ENCODE measurements at places on chromosomes 16 and 17.

- no peak for DNase-seq
Observed at GRCh38 chr17:33948309-33948708, 306.8 kb upstream of the CCL2 start.

DNA sequence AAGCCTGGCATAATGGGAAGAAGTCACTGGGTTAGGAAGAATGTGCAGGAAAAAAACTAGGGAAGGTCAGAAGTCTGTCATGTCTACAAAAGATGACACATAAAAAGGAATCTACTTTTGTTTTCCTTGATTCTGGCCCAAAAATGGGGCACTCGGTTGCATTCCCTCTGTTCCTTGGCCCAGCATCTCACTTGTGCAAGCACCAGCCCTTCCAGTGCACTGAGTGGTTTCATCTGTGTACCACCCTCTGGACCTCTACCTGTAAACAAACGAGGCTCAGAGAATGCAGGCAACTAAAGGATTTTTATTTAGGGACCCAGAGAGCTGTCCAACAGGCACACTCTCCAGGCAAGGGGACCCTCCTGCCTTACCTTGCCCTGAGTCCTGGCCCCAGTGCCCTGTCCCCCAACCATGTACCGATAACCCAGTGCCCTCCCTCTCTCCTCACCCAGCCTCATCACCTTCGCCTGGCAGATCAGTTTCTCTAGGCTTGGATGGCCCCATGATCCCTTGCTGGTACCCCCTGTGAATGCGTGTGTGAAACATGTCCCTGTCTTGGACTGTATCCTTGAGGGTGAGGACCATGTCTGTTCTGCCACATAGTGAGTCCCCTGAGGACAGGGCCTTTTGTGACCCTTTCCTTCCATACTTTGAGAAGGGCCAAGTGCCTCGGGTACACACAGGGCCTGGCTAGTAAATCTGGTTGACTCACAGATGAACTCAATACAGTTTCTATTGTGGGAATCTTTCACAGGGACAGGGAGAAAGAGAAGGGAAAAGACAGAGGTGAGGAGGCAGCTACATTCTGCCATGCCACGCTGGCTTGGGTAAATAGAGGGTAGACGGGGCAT is 13.3 kb downstream of the NXPH3 start:
- DNase-seq: no peak

DNA sequence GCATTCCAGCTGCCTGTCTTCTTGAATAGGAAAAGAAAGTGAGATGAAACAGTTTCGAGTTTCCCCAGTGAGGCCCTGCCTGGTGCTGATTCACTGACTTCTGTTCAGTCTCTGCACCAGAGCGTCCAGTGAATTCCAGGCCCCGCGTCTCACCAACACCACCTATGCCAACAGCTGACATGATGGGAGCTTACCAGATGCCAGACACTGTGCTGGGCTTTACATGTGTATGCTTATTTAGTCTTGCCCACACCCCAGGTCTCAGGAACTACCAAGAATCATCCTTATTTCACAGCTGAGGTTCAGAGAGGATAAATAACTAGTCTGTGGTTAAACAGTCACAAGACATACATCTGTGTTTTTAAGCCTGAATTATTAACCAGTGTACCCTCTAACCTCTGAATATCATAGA is 29.1 kb upstream of the IRX6 start:
- no peak for DNase-seq

- DNase-seq: no peak
Observed at GRCh38 chr16:67407176-67407787, 9.0 kb downstream of the ZDHHC1 start.

DNA sequence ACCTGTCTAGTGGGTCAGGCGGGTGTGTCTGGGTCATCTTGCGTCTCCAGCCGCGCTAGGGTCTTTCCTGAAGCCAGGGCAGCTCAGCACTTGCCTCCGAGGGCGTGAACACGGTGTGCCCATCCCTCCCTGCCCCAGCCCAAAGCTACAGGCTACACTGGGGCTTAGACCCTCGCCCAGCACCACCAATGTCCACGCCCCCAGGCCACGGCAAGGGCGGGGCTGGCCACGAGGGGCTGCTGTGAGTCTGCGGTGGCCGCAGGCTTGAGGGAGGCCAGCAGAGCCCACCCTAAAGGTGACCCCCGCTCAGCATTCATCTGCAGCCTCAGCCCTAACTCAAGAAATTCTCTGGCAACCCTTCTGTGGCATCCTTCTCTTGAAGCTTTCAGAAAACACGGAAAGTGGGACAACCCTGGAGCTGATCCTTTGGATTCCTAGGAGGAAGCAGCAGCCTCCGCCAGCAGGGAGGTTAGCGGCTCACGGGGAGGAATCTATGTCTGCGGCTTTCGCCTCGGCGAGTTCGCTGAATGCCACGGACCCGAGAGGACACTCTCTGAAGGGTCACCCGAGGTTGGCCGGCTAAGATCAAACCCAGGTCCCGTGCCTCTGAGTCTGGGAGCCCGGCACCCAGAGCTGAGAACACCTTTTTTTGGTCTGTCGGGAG is 41.7 kb downstream of the TIMM22 start:
- DNase-seq: no peak

- DNase-seq: no peak
Observed at GRCh38 chr16:27402569-27402963, 592 bp downstream of the IL21R start.

- no peak for DNase-seq
Observed at GRCh38 chr16:71489122-71489521, at the start of gene ZNF19. Gene ZNF19, minus strand, starts transcription at chr16:71489324. Its CDS starts 7,210 bp downstream, at chr16:71482114.
